ENCODE measurements at places on chromosomes 4 and X.
A peak's percentile ranks its signal among the peaks of the same experiment; 100 is the strongest.

GRCh38 chrX:135395064-135395463 is 26.7 kb upstream of the SMIM10L2A start:
- DNase-seq, result no peak

DNA sequence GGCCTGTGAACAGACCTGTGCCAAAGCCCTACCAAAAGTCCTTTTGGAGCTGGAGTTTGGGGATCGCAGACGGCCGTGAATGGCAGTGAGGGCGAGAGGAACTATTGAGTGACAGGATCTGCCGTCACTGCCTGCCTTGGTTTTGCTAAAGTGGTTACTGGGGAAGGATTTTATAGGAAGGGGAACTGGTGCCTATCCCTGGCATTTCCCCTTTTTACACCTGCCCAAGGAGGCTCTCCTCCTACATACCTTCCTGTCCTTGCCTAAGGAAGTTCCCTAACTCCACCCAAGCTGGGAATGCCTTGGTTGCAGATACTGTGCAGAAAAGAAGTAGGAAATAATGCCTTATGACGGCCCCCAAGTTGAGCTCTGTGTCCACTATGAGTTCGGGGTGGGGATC is 14.5 kb downstream of the LONRF3 start:
- no peak for DNase-seq

GRCh38 chr4:138686106-138686835 is 329.3 kb upstream of the NOCT start:
- no peak for DNase-seq

GRCh38 chrX:148228521-148228920 is 247.4 kb downstream of the FMR1NB start:
- DNase-seq, result no peak

- no peak for DNase-seq
Measured at GRCh38 chr4:109007976-109008375, 245.1 kb upstream of the ETNPPL start.

DNA sequence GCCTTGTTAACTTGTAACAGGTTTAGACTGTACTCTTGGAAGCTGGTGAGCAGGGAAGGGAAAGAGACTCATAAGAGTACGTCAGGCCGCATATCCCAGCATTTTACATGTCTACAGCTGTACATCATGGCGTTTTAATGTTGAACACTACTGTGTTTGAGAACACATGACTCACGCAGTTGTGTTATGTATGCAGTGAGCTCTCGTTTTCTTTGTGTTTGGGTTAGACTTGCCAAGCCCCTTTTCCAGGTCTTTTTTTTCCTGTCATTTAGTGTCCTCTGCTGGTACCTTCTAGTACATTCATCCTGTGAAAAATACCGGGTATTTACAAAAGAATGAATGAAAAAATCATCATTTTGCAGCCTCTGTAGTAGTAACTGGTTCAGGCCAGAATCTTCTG is 35.3 kb downstream of the SMS start:
- no peak for DNase-seq

DNA sequence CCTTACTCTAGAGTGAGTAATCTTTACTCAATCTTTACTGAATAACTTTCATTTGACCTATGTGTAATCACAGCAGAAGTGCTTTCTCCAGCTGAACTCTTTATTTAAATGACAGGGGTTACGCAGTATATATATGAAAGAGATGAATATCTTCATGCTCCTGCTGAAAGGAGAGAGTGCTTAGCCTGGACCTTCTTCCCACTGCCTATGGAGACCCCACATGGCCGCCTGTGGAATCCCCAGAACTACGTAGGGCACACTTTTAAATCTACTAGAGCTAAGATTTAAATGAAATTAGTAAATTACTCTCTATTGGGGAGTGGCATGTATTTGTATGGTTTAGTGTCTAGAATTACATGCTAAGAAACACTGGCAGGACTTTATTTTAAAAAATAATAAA is 391.2 kb downstream of the ANKRD50 start:
- no peak for DNase-seq

DNA sequence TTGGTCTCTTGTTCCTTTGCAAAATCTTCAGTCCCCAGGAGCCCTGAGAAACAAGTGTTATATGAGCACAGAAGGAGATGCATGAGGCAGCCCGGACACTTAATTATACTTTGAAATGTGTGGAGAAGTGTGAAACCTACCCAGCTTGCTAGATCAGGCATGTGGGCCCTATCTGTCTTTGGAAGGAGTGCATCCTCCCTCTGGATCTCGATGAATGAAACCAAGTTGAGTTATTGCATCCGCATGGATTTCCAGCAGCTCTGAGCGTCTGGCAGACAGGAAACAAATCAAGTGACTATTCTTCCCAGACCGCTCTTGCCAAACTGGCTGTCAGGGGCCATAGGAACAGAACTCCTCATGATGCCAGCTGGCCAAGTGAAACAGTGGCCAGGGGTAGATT is 19.6 kb upstream of the SOWAHD start:
- no peak for DNase-seq

GRCh38 chr4:138299881-138300280 is 57.7 kb upstream of the SLC7A11 start:
- no peak for DNase-seq

- no peak for DNase-seq
Measured at GRCh38 chr4:89556601-89557305, 249.2 kb upstream of the GPRIN3 start.

DNA sequence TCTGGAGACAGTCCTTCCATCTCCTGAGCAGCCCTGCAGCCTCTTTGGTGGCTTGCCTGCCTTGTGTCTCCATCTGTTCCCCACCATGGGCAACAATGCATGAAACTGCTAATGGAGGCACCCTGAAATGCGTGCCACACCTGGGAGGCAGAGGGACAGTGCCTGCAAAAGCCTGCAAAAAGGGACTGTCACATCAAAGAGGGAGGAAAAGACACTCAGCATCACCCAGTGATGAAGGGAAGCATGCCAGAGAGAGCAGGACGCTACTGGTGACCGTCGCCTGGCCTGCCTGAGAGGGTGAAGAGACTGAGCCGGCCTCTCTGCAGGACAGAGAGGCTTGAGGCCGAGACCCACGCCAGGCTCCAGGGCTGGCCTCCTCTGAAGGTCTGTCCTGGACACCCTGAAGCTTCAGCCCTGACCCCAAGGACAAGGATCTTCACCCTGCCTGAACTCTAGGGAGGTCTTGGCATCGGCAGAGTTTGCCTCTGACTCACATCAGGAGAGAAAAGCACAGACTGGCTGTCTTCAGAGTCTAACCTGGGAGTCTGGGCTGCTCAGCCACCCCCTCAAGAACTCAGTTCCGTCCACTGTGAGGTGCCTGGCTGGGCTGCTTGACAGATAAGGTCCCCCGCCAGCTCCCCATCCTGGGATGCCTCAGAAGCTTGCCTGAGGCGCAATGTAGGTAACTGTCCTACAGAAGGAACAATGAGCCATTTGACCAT is 8.1 kb downstream of the ACSL1 start:
- no peak for DNase-seq

DNA sequence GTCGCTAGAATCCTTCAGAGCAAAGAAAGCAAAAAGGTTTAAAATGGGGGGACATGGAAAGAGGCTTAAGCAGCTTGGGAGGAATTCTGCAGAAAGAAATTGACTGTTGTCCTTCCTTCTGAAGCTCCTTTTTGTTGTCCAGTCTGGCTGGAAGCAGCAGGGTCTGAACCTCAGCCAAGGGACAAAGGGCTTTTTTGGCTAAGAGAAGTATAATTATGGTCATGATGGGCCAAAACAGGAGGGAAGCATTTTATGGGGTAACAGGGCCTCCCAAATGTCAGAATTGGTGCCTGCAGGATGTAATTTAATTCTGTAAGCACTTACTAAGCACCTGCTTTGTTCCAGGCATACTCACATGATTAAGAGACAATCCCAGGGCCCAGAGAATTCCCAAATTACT is 74.2 kb upstream of the CPEB2 start:
- no peak for DNase-seq

- no peak for DNase-seq
Measured at GRCh38 chr4:164989471-164989870, 12.0 kb upstream of the TRIM61 start.

DNA sequence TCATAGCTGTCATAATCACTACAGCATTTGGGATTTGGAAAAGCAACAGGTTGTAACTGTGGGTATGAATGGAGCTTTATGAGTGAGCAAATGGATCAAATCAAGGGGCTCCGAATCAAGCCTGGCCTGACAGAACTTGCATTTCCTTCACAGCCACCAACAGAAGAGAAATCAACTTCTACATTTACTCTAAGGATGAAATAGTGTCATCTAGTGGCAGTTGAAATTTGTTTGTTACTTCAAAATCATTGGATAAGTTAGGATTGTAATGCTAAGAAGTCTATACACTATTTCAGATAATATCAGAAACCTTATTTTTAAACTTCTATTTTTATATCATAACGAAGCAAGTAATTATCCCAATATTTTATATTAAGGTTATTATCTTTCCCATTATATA is 10.7 kb upstream of the WDR17 start:
- DNase-seq, result no peak

DNA sequence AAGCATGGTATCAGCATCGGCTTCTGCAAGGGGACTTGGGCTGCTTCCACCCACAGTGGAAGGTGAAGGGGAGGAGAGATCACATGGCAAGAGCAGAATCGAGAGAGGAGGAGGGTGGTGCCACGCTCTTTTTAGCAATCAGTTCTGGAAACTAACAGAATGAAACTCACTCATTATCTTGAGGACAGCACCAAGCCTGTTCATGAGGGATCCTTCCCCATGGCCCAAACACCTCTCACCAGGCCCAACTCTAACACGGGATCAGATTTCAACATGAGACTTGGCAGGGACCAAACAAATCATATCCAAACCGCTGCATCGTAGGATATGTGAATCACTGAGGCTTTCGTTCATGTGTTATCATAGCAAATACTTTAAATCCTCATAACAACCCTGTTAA is 125.5 kb downstream of the GPC3 start:
- DNase-seq, result no peak

DNA sequence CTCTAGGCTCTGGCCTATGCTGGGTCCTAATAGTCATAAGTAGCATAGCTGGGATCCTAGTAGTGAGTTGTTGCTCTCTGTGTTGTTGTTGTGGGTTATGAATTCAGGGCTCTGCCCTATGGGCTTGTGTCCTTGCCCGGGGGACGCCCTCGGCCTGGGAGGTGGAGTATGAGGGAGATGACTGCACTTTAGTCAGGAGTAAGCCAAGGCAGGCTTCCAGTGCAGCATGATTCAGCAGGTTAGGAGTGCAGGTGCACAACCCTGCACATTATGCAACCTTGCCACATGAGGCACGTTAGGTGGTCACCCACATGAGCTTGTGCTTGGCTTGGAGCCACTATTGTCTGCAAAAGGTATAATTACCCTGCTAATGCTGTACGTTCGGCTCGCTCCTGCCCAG is 58.4 kb upstream of the CCDC149 start:
- no peak for DNase-seq

DNA sequence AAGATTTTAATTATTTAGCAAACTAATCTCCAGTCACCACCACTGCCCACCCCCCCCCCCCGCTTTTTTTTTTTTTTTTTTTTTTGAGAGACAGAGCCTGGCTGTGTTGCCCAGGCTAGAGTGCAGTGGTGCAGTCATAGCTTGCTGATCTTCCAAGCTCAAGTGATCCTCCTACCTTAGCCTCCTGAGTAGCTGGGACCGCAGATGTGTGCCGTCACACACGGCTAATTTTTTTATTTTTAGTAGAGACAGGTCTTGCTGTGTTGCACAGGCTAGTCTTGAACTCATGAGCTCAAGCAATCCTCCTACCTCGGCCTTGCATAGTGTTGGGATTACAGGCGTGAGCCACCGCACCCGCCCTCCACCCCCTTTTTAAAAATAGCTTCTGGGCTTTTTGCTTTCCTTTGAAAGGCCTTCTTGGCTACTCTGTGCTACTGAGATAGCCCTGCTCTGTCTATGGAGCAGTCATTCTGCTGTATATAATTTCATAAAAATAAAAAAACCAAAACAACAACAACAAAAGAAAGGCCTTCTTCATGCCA is 18.7 kb downstream of the TXLNG start:
- no peak for DNase-seq

- DNase-seq, result no peak
Measured at GRCh38 chrX:12771445-12772069, 19.7 kb upstream of the PRPS2 start.

- no peak for DNase-seq
Measured at GRCh38 chr4:6251365-6251764, 18.3 kb upstream of the WFS1 start.

GRCh38 chr4:139848028-139848427 is 182.4 kb downstream of the MGST2 start:
- DNase-seq, result no peak

DNA sequence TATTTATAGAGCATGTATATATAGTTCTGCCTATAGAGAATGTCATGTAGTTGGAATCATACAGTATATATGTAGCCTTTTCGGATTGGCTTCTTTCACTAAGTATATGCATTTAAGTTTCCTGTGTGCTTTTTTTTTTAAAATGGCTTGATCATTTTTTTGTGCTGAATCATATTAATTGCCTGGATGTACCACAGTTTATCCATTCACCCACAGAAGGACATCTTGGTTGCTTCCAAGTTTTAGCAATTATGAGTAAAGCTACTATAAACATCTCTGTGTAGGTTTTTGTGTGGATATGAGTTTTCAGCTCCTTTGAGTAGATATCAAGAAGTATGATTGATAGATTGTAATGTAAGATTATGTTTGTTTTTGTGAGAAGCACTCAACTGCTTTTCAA is 23.8 kb downstream of the PTTG2 start:
- DNase-seq, result no peak

DNA sequence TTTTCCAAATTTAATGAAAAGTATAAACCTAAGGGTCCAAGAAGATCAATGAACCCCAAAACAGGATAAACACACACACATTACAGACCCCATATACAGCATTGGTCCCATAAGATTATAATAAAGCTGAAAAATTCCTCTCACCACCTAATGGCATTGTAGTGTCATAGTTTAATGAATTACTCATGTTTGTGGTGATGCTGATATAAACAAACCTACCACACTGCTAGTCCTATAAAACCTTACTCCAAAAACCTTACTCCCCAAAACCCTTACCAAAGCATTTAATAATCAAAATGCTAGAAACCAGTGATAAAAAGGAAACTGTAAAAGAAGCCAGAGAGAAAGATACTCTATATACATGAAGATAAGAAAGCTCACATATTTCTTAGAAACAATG is 148.1 kb upstream of the SH3RF1 start:
- DNase-seq, result no peak

GRCh38 chrX:132409780-132410556 is 78.9 kb downstream of the MBNL3 start:
- no peak for DNase-seq

DNA sequence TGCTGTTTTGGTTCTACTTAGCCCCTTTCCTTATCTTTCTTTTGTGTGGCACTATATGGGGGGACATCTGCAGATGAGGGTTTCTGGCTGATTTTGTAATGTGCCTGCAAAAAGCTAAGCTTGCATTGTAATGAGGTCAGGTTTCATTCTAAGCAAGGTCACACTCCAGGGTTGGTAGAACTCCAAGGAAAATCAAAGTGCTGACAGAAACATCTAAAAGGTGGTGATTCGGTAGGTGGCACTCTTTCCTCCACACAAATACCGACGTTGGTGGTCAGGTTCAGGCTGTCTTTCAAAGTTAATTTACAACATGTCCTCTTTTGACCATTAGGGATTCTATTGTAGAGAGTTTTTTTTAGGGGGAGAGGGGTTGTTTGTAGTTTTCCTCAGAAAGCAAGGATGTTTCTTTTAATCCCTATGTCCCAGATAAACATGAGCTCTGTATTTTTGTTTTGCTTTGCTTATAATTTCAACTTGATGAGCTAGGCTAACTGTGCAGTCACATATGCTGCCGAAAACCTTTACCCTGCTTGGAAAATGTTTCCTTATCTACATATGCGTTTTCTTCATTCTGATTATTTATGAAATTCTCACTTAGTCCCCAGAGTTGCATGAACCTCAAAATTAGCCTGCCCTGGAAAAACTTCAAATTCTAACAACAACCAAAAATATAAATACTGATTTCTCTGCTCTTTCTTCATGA is 434.2 kb downstream of the PPARGC1A start:
- DNase-seq, result peak; percentile 34

Data from left kidney (tissue), 8 donors.